ENCODE measurements at places on chromosomes 12 and 14.

- DNase-seq: no peak
Measured at GRCh38 chr12:25993901-25994651, 35.6 kb downstream of the RASSF8 start.

GRCh38 chr12:62919838-62920237 lies 15.1 kb downstream of the PPM1H start:
- no peak for DNase-seq

DNA sequence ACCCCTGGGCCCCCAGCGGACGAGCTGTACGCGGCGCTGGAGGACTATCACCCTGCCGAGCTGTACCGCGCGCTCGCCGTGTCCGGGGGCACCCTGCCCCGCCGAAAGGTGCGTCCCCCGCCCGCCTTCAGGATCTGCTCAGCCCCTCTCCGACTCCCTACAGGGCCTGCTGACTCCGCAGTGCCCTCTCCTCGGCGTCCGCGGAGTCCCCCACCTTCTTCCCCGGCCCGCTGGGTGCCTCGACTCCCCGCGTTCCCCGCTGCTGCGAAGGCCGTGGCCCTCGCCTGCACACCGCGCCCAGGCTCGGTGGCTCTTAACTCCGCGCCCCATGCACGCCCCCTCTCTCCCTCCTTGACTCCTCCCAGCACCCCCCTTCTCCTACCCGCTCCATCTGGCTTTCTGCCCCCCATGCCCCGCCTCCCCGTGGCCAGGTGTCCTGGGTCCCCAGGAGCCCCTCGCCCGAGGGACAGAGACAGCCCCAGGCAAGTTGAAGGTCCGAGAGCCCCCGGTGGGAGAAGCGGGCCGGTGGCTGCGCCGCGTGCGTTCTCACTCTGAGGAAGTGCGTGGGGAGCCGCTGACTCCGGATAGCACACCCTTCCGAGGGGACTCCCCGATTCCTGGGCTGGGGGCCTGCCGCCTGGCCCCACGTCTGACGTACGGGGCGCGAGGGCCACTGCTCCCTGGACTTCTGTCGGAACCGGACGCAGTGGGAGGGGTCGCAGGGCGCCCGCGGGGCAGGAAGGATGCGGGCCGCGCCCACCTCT lies 594 bp downstream of the TAMALIN start:
- DNase-seq: no peak

DNA sequence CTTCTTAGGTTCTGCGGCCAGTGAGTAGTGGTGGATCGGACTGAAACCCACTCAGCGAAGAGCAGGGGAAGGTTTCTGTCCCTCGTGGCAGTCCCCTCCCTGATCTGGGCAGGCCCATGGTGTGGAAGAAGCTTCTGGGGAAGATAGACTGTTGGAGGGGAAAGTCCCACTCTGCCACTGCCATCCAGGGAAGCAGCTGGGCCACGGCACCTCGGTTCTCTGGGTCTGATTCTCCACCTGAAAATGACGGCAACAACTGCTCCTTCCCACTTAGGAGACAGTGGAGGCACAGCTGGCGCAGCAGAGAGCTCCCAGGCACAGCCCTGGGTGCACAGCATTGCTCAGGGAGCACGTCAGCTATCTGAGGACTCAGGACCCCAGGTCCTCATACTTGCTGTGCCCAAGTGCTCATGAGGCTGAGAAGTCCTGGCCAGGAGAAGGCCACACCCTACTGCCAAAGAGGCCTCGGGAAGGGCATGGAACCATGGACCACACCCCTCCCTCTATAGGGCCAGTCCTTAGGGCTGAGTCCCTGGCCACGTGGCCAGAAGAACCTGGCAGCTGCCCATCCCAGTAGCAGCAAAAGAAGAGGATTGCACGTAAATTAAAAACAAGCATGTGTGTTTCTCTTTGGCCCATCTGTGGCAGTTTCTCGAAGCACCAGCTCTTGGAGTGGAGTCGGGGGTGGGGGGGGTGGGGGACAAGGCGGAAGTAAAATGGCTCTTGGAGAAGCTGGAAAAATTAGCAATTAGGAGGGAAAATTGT lies 85.3 kb upstream of the BCL11B start:
- no peak for DNase-seq

DNA sequence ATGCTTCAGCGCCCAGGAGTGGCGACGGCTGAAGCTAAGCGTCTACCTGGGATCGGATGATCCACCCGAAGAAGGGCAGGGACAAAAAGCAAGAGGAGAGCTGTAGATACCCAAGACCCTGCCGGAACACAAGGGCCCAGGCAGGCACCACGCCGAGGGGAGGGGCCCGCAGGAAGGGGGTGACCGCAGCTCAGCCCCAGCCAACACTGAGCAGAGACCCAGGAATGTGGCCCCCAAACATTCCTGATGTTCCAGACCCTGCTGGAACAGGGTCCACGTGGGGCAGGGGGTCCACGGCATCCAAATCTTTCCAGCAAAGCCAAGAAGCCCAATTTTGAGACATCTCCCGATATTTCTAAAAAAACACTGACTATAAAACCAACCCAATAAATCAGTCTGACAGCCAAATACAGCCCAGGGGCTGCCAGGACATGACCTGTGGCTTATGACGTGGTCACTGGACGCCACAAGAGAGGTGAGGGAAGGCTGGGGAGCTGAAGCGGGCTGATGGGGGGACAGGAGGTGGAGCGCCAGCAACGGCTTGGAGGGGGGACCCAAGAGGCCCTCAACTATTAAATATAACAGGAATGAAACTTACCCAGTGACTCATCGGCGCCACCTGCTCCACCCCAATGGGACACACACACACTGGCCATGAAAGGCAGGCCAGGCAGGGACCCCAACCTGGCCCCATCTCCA lies 58.9 kb downstream of the NCOR2 start:
- no peak for DNase-seq

- no peak for DNase-seq
Measured at GRCh38 chr14:61489512-61489911, 168.1 kb downstream of the PRKCH start.

GRCh38 chr12:39553476-39553875 lies 66.1 kb downstream of the ABCD2 start:
- DNase-seq: no peak

DNA sequence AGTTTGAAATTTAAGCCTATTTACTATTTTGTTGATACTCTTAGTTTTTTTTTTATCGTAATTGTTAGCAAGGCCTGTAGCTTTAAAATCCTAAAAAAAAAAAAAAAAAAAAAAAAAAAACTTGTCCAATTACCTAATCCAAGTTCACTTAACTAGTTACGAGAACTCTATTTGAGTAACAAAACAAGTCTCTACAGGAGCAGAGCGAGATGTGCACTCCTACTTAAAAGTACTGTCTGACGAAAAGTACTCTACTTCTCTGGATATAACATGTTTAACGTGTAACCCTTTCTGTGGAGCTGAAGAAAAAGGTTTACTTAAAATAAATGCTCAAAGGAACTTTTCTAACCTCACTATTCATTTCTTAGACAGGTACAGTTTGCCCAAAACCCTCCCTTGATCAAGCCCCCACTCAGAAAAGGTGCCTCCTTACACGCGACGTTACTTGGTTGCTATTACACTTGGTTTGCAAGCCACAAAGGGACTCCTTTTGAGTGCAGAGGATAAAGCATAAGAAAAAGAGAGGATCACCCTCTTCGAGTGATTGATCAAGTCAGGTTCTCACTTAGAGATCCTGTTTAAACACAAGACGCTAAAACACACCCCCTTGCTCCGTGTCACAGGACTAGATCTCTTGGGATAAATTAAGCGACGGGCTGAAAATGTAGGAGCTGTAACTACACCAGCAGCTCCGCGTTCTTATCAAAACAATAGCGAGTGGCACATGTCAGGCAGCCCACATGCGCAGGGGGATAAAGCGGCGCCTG lies 2.2 kb downstream of the BAZ1A start:
- DNase-seq: no peak

- DNase-seq: no peak
Measured at GRCh38 chr12:71032933-71033332, 112.4 kb upstream of the PTPRR start.

DNA sequence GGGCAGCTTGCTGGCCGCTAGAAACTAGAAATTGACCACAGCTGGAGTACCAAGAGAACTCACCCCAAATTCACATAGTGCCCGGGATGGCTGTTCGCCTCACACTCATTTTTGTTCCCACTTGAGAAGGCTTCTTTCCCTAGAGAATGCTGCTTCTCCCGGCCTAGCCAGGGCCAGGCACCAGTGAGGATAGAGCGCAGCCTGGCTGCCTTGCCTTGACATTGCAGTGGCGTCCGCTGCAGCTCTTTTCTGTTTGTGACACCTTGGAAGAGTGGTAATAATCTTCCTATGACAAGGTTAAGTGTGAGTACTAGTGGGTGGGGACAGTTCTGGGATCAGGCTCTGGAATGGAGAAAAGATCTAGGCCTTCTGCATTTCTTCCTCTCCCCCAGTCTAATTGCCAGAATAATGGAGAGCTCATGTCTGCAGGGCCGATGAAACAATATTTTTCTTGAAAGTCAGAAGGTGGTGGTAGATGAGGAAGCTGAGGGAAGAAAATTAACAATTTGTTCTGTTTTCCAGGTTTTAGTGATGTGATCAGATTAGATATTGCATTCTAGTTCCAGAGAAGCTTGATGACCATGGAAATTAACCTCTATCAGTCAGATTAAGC lies 3.7 kb downstream of the TMEM253 start:
- DNase-seq: peak; percentile 43

DNA sequence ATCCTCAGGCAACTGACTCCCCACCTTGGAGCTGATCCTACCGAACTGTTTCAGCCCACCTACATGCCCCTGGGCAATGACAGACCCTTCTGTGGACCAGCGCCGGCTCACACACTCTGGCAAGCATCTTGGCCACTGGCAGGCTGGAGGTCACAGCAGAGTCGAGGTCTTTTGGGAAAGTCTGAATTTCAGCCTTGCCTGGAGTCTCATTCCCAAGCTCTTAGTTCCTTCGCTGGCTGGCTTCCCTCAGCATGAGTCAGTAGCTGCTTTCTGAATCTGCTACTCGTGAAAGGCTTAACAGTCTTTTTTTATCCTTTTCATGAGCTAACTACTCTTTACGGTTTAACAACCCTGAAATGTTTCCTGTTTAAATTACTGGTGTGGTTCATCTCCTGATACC lies 44.5 kb downstream of the ASCL4 start:
- no peak for DNase-seq

- no peak for DNase-seq
Measured at GRCh38 chr14:102474934-102475333, 34.6 kb downstream of the ANKRD9 start.

- no peak for DNase-seq
Measured at GRCh38 chr12:39125566-39125965, 220.2 kb upstream of the CPNE8 start.

DNA sequence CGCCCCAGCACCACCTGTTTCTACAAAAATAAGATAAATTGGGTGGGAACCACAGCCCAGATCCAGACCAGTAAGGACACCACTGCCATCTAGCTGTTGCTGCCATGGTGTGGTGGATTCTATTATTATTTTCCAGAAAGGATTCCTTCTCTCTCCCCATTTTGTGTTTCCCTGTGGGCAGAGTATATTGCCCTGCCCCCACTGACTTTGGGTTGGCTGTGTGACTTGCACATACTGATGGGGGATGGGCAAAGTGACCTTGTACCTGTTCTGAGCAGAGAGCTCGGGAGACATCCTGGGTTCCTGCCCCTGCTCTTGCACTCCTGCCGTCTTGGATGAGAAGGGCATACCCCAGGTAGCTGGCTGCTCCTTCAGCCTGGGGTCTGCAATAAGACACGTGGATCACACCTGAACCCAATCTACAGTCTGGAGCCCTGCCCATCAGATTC lies 24.3 kb downstream of the MOAP1 start:
- no peak for DNase-seq

DNA sequence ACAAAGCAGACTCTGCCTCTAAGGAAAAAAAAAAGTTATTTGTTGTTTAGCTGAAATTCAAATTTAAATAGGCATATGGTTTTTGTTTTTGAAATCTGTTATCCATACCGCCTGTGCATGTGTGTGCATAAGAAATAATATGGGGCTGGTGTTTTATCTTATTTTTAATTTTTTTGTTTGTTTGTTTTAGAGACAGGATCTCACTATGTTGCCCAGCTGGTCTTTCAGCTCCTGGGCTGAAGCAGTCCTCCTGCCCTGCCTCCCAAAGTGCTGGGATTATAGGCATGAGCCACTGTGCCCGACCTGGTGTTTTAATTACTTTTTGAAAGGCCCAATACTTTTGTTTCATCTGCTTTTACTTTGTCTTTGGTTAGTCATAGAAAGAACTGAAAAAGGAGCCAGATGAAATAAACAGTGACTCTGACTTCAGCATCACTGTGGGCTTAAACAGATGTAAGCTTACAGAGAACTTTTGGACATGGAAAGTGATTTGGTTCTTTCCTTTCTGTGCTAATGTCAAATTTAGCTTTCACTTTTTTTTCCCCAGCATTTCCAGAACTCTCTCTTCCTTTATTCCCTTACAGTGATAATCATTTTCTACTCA lies 37.2 kb downstream of the SUPT16H start:
- DNase-seq: no peak

DNA sequence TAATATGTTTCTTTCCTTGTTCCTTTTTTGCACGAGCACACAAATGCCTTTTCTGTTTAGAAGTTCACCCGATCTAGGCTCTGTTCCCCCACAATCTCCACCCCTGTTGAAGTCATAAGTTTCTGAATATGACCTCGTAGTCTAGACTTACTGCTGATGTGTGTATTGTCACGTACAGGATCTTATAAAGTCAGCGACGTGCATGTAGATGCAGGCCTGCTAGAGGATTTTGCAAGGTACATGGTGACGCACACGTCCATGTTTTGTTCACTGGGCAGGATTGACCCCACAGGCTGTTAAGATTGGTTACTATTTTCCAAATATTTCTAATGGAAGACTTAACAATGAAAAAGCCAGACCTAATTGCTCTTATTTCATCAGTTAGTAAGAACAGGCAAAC lies 46.2 kb upstream of the CCDC91 start:
- no peak for DNase-seq

GRCh38 chr14:67863223-67863622 lies 43.6 kb downstream of the RAD51B start:
- no peak for DNase-seq

GRCh38 chr14:104387022-104388010 lies 192.2 kb upstream of the C14orf180 start:
- DNase-seq: no peak

DNA sequence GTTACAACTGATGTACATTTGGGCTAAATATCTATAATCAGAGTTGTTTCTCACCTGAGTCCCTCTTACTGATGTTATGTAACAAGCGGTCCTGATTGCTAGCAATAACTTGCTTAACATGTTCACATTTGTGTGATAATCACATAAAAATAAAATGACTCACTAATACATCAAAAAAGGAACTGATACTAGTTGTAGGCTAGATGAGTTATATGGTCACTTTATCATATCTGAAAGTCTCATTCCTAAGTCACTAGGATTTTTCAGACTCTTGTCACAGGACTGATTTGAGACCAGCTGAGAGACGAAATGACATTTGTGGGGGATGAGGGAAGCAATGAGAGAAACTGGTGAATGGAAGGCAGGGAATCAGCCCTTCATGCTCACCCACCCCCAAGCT lies 34.3 kb downstream of the NKX2-1 start:
- no peak for DNase-seq

DNA sequence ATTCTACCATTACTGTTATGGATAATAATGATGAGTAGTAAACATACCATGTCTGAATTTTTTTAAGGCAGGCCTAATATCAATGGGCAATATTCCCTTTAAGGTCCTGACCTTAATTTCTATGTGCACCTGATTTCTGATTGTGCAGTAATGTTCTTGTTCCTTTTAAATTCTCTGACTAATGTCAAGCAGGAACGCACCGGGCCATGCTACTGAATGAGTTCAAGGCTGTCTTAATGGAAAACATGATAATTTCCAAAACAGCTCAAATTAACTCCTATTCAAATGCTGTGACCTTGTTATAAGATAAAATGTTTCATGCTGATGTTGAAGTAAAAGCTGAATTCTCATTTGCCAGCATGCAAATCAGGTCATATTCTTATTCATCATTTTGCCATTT lies 6.8 kb downstream of the TAS2R46 start:
- no peak for DNase-seq
